Activated T-helper 1 cell treated with anti-CD3 and anti-CD28 coated beads, Interleukin-12 subunit alpha, Interleukin-12 subunit beta, Interleukin-2, Interleukin-4 antibody, amounts not matched to agents 30 ng/mL and 10 ng/mL and 1 ng/mL, durations not matched to agents 14 hours and 24 hours and 36 hours (primary cell): ENCODE measurements at places on chromosomes 2 and 18. TPM values are rescaled to one million over a fixed set of nuclear protein-coding genes. Genes with fewer than 3 reads are reported as not detected.

DNA sequence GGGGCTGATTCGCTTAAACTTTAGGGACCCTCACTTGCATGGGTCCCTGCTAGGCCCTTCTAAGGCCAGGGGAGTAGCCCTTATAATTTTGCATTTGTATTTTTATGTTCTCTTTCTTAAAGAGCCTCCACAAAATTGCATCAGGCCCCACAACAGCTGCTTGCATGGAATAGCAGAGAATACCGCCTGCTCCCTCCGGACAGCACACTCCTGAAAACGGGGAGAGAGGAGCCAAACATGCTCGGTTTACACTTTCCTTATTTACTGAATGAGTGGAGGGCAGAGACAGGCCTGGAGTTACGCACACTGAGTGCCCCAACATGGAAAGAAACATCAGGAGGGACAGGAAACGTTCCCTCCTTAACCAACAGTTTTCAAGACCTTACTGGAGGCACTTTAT, 132.2 kb downstream of the ANTXR1 start:
- no peak for DNase-seq
- H3K4me1 ChIP-seq: no peaks in the 10 kb centered on the region
- no peak overlapping the region for H3K4me3 ChIP-seq

CREG2 gene
- total RNA-seq: not detected in 2 replicates

- no peak for DNase-seq
- peaks cover 20% of the 10 kb centered on the region for H3K27me3 ChIP-seq
- H3K36me3 ChIP-seq: no peaks in the 10 kb centered on the region
- no peaks in the 10 kb centered on the region for H3K4me1 ChIP-seq
- no peak overlapping the region for H3K4me3 ChIP-seq
- no peak overlapping the region for H3K27ac ChIP-seq
Measured at GRCh38 chr2:231883468-231883881, 42.7 kb downstream of the NPPC start.

SLC14A1 gene
- total RNA-seq: 0.10 and 0.49 TPM in 2 replicates

- H3K27ac ChIP-seq: no peak overlapping the region
- no peak overlapping the region for H3K4me3 ChIP-seq
- H3K27me3 ChIP-seq: no peaks in the 10 kb centered on the region
Measured at GRCh38 chr2:12732651-12733050, 15.9 kb downstream of the TRIB2 start.

GRCh38 chr2:241774419-241775222, 2.0 kb upstream of the GAL3ST2 start:
- no peak overlapping the region for H3K4me3 ChIP-seq
- H3K27ac ChIP-seq: no peak overlapping the region
- H3K27me3 ChIP-seq: no peaks in the 10 kb centered on the region
- no peaks in the 10 kb centered on the region for H3K36me3 ChIP-seq
- H3K4me1 ChIP-seq: peaks cover 7% of the 10 kb centered on the region

DNA sequence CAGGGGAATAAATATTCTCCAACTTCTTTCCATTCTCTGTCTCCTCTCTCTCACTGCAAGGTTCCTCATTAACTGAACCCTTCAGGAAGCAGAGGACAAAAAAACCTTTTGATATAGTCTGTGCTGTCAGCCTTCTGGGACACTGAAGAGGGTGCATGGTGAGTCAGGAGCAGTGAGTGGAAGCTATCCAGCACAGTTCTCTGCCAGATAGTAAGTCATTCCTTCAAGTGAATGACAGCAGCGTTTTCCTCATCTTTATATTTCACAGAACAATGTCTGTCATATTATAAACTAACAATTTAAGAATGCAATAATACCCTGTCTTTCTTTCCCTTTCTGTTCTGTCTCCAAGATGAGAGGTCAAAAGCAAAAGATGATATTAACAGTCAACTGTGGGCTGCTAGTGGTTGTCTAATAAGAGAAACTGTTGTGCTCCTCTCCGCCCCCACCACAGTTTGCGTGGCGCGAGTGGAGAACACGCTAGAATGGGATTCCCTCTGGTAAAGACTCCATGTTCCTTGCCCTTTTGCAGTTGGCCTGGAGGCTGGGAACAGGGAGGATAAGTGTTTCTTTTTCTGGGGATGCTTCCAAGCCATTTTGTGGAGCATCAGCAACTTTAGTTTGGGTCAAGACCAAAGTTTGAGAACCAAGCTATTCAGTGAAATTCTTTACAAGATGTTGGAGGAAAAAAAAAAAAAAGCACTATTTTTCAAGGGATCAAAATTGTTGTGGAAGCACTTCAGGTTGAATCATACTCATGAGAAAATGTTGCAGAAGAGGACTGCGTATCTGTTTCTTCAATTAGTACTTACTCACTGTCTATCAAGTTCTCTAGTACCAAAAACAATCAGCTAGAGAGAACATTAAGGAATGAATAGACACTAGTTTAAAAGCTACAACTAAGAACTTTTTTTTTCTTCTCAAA, 430.2 kb downstream of the SETBP1 start:
- no peak for DNase-seq
- no peaks in the 10 kb centered on the region for H3K4me1 ChIP-seq
- H3K36me3 ChIP-seq: no peaks in the 10 kb centered on the region
- H3K27me3 ChIP-seq: peaks cover 3% of the 10 kb centered on the region
- no peak overlapping the region for H3K27ac ChIP-seq

DNA sequence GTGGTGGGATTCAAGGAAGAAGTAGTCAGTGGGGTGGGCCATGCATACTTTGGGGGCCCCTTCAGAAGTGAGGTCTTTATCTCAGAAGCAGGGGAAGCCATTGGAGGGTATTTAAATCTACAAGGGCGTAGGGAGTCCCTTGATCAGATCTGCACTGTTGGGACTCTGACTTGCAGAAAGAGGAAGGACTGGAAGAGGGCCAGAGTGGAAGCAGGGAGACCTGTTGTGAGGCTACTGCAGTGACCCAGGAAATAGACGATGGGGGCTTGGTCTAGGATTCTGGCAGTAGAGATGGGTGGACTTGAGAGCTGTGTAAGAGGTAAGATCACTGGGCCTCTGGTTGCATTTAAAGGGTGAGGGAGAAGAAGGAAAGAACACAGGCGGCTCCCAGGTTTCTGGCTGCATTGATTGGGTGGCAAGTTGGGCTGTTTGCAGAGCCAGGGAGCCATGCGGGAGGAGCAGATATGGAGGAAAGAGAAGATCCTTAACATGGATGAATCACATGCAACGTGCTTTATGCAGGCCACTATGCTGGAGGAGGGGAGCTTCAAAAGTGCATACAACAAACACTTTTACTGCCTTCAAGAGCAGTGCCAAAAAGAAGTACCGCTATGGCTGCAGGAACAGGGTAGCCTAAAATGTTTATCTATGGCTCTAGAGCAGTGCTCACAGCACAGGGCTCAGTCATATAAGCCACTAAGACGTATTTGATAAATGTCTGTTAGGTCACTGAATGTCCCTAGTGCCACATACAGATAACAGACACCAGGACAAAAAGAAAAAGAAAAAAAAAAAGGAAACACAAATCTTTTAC, 2.3 kb downstream of the SFXN5 start:
- H3K36me3 ChIP-seq: peaks cover 10% of the 10 kb centered on the region
- H3K4me1 ChIP-seq: peaks cover 34% of the 10 kb centered on the region
- peak overlapping the region; percentile 53 for H3K27ac ChIP-seq
- DNase-seq: no peak

ARMC9 gene
- 2.2 and 3.8 TPM in 2 replicates for total RNA-seq

DNA sequence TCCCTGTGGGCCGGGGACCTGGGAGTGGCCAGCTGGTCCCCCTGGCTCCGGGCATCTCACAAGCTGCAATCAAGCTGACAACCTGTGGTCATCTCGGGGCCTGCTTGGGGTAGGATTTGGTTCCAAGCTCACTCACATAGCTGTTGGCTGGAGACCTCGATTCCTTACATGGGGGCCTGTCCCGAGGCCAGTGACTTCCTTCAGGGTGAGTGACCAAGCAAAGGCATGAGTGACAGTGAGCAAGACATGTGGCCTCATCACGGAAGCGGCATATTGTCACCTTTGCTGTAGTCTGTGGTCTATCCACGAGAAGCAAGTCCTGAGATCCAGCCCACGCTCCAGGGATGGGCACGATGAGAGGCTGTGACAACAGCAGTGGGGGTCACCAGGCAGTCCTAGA, 131.4 kb upstream of the ID2 start:
- peaks cover 2% of the 10 kb centered on the region for H3K36me3 ChIP-seq
- peaks cover 34% of the 10 kb centered on the region for H3K4me1 ChIP-seq
- DNase-seq: no peak

SP140 gene
- total RNA-seq: 235 and 243 TPM in 2 replicates

GRCh38 chr2:185979546-185980071, 241.0 kb downstream of the FSIP2 start:
- H3K4me1 ChIP-seq: no peaks in the 10 kb centered on the region
- DNase-seq: no peak

SCLY gene
- total RNA-seq: 109 and 119 TPM in 2 replicates

GRCh38 chr2:195493416-195493815, 163.6 kb upstream of the SLC39A10 start:
- DNase-seq: no peak
- peak overlapping the region; percentile 19 for H3K27ac ChIP-seq
- no peaks in the 10 kb centered on the region for H3K27me3 ChIP-seq
- H3K36me3 ChIP-seq: peaks cover 21% of the 10 kb centered on the region
- H3K4me3 ChIP-seq: no peak overlapping the region

- H3K4me1 ChIP-seq: no peaks in the 10 kb centered on the region
- no peaks in the 10 kb centered on the region for H3K36me3 ChIP-seq
- H3K27me3 ChIP-seq: peaks cover 3% of the 10 kb centered on the region
- DNase-seq: no peak
- H3K27ac ChIP-seq: no peak overlapping the region
Measured at GRCh38 chr2:241534701-241535375, 23.7 kb upstream of the BOK start.

DNA sequence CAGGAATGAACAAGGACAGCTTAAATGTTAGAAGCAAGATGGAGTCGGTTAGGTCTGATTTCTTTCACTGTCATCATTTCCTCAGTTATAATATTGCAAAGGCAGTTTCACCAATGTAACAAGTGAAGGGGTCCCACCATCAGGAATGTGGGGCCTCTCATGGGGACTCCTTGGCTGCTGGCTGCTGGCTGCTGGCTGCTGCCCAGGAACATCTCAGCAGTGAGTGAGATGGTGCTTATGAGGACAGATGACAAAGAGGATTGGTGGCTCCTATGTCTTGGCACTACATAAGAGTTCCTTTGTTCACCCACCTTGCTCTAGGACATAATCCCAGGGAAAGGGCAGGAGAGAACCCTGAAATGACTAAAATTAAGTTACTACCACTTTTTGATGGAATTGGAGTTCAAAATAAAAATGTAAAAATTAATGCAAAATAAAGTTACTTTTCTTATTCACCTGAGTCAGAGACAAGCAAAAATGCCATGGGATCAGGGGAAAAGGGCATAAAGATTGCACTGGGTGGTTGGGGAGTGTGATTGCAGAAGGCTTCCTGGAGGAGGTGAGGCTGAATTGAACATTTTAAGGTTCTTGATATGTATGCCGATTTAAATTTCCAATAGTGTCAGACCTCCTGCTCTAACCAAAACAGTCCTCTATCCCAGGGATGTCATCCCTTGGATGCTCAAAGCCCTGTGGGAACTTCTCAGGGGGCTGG, 23.4 kb downstream of the TMEM177 start:
- no peaks in the 10 kb centered on the region for H3K36me3 ChIP-seq

DNA sequence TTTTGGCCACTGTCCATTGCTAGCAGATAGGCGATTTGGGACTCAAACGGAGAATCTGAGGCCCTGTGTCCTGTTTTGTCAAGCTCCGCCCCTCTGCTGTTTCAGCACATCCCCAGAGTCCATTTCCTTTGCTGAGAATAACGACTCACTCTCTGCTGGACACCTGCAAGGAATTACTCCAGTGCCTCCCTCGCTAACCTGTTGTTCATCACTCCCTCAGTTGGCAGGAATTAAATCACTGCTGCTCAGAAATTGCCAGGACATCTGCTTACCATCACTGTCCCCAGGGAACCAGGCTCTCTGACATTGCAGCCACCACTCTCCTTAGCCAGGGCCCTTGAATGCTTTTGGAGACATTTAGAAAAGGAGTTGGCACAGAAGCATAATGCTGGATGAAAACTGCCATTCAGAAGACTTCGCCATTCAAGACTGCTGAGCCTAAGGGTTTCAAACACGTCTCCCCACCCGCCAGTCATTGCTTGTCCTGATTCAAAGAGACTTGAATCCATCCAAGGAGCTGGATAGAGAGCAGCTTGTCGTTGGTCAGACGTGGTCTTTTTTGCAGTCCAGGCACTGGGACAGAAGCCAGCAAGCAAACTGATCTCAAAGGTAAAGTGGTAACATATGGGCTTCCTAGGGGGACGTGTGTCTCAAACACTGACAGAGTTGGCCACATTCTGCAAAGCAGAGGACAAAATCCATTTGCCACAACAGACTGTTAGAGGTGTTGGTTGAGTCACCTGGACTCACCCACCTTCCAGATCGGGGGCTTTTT, 155.3 kb downstream of the UXS1 start:
- H3K4me3 ChIP-seq: no peak overlapping the region
- no peaks in the 10 kb centered on the region for H3K36me3 ChIP-seq
- no peak overlapping the region for H3K27ac ChIP-seq
- peaks cover 6% of the 10 kb centered on the region for H3K27me3 ChIP-seq
- H3K4me1 ChIP-seq: no peaks in the 10 kb centered on the region

DNA sequence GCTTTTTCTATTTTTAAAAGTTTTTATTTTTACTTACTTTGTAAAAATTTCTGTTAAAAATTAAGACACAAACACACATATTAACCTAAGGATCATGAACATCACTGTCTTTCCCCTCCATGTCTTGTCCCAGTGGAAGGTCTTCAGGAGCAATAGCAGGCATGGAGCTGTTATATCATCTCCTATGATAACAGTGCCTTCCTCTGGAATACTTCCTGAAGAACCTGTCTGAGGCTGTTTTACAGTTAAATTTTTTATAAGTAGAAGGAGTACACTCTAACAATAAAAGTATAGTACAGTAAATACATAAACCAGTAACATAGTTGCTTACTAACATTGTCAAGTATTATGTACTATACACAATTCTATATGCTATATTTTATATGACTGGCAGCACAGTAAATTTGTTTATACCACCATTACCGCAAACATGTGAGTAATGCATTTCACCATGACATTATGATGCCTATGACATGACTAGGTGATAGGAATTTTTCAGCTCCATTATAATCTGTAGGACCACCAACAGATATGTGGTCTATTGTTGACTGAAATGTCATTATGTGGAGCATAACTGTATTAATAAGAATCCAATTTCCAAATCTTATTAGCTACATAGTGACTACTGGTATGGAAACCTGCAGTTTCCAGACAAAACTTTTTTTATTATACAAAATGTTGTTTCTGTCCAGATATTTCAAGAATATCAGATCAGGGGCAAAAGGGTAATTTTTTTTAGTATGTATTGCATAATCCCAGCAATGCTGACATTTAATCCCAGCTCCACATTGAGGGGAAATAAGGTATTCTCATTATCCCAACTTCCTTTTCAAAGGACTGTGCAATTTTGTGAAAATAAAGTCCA, 337.2 kb upstream of the SLC39A10 start:
- no peaks in the 10 kb centered on the region for H3K27me3 ChIP-seq
- H3K27ac ChIP-seq: no peak overlapping the region
- DNase-seq: no peak
- peaks cover 23% of the 10 kb centered on the region for H3K4me1 ChIP-seq

GRCh38 chr18:54284981-54285785, 15.9 kb downstream of the POLI start:
- peak overlapping the region; percentile 32 for H3K4me3 ChIP-seq
- peaks cover 46% of the 10 kb centered on the region for H3K36me3 ChIP-seq
- H3K27me3 ChIP-seq: no peaks in the 10 kb centered on the region
- H3K4me1 ChIP-seq: peaks cover 39% of the 10 kb centered on the region

- H3K36me3 ChIP-seq: no peaks in the 10 kb centered on the region
- DNase-seq: no peak
- H3K4me1 ChIP-seq: no peaks in the 10 kb centered on the region
- no peak overlapping the region for H3K4me3 ChIP-seq
- H3K27me3 ChIP-seq: no peaks in the 10 kb centered on the region
- no peak overlapping the region for H3K27ac ChIP-seq
Measured at GRCh38 chr2:180554330-180554729, 426.1 kb upstream of the UBE2E3 start.
